ENCODE measurements at places on chromosomes 12 and 14. TPM values are rescaled to one million over a fixed set of nuclear protein-coding genes. Genes with fewer than 3 reads are reported as not detected.
A peak's percentile ranks its signal among the peaks of the same experiment; 100 is the strongest.

GRCh38 chr12:41917938-41918341, 226.7 kb downstream of the GXYLT1 start:
- no peak for DNase-seq

- DNase-seq, result no peak
Measured at GRCh38 chr14:60482743-60483142, 3.1 kb downstream of the C14orf39 start.

- no peak for DNase-seq
Measured at GRCh38 chr12:96329545-96329944, 70.7 kb downstream of the CDK17 start.

- DNase-seq, result no peak
Measured at GRCh38 chr12:23947395-23947794, 2.1 kb downstream of the SOX5 start.

GRCh38 chr14:106556665-106557289, 1030.4 kb downstream of the TMEM121 start:
- peak; percentile 87 for DNase-seq

DNA sequence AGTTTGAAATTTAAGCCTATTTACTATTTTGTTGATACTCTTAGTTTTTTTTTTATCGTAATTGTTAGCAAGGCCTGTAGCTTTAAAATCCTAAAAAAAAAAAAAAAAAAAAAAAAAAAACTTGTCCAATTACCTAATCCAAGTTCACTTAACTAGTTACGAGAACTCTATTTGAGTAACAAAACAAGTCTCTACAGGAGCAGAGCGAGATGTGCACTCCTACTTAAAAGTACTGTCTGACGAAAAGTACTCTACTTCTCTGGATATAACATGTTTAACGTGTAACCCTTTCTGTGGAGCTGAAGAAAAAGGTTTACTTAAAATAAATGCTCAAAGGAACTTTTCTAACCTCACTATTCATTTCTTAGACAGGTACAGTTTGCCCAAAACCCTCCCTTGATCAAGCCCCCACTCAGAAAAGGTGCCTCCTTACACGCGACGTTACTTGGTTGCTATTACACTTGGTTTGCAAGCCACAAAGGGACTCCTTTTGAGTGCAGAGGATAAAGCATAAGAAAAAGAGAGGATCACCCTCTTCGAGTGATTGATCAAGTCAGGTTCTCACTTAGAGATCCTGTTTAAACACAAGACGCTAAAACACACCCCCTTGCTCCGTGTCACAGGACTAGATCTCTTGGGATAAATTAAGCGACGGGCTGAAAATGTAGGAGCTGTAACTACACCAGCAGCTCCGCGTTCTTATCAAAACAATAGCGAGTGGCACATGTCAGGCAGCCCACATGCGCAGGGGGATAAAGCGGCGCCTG, 2.2 kb downstream of the BAZ1A start:
- DNase-seq, result peak; percentile 89

DNA sequence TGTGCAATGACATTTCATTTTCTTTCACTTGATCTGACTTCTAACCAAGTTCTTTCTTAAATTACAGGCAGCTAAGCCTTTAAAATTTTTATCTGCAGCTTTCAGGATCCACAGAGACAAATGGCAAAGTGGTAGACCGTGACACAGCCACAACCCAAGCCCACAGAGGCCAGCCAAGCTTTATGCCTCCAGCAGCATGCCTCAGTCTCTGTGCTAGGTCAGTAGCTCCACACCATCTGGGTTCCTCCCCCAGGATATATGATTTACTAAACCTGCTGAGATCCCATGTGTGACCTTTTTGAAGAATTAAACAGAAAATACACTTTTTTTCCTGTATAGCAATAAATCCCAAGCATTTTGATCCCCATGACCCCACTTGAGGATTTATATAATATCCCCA, 290.4 kb upstream of the CAND1 start:
- no peak for DNase-seq

- DNase-seq, result no peak
Measured at GRCh38 chr12:59657266-59657665, 61.4 kb downstream of the SLC16A7 start.

DNA sequence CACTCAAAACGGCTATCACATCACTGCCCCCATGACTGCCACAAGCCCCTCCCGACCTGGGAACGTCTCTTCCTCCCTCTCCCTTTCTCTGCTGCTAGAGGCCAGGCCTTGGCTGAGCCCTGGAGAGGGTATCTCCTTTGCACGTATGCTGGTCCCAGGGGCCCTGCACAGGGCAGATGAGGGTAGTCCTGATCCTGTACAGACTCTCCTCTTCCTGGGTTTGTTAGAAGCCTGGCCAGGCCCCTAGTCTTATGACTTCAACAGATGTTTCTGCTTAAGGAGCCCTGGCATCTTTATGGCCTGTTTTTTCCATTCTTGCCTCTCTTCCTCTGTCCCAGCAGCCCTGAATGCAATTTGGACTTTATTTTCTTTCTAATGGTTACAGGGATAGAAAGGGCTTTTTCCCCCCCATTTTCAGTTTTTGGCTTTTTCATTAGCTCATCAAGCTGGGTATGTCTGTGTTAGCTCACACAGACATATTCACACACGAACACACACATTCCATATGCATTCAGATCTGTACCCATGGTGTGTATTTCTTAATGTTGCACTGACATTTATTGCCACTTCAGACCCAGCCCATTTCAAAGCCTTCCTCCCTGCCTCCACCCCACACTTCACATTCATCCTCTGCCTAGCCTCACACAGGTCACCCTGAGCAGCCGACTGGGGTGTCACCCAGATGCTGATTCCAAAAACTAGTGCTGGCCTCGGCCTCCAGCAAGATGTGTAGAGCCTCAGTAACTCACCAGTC, 203.2 kb downstream of the ZFP36L1 start:
- DNase-seq, result peak; percentile 78

- DNase-seq, result no peak
Measured at GRCh38 chr14:92565040-92565717, 51.6 kb downstream of the RIN3 start.

- no peak for DNase-seq
Measured at GRCh38 chr14:21518725-21519124, 7.4 kb downstream of the SALL2 start.

DNA sequence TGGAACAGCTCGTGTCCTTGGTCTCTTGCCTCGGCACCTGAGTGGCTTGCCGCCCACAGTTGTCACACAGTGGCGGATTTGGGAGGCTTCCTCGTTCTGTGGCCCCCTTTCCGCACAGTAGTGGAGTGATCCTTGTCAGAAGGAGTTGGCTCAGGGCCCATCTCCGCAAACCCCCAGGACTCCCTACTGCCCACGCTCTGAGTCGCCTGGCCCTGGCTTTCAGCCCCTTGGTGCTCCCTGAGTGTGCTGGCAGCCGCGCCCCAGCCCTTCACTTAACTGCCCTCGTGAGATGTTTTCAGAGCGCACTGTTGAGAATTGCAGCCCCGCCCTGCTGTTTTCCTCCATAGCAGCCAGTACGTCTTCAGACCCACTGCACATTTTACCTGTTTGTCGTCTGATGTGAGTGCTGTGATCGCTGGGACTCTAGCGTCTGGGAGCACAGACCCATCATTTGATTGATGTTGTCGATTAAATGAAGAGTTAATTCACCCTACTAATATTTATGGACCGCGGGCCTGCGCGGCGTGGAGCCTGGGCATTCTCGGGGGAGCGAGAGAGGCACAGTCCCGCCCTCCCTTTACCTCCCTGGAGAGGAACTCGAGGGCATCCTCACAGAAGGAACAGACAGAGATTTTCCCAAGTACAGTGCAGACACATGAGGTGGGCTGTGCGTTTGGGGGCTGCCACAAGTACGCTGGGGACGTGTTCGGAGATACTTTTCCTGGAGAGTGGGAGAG, 91.8 kb downstream of the DDX51 start:
- DNase-seq, result no peak

DNA sequence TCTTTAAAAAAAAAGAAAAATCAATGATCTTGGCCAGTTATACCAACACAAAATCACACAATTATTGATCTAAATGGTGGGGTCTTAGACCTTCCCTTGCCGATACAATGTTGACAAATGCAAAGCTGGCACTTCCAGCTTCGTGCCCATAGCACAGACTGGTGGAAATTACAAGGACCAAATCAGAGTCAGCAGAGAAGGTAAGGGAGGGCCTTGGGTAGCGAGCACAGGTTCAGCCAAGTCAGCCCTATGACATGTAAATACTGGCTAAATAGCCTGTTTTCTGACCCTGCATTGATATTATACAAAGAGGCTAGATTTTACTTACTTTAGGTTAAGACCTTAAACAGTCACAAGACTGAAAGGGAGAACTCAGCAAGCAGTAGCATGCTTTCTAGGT, 30.3 kb upstream of the WDR89 start:
- no peak for DNase-seq

DNA sequence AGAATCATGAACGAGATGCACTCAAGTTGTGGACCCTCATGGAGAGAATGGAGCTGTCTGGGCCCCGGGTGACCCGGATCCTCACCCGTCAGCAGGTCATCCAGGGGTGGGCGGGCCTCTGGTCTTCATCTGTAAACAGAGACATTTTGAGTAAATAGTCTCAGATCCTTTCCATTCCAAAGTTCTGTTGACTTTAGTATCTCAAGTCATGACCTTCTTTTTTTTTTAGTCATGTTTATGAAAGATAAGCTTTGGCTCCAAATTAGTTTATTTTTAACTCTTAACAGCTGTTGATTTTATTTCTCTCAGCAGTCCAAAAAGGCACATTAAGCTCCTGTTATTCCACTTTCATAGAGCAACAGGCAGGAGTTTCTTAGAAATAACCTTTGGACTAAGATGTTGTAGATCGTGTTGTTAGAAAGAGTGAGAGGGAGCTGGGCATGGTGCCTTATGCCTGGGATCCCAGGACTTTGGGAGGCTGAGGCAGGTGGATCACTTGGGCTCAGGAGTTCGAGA, 48.9 kb upstream of the AMN start:
- DNase-seq, result no peak

DNA sequence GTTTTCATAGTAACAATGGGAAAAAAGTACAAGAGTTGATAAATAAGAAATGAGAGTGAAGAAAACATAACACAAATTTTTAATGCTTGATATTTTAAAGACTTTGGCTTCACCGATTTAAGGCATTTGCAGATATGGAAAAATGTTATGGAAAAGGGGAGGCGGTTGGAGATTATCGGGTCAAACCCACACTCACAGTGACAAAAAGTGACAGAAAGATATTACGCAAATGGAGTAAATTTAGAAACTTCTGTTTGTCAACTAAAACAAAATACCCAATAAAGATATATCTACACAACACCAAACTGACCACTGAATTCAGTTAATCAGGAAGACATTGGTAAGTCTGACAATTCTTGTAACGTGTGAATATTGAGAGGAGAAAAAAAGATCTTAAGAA, 2.5 kb downstream of the PPP1R12A start:
- DNase-seq, result no peak

GRCh38 chr12:53492188-53492587, 7.1 kb downstream of the MAP3K12 start:
- no peak for DNase-seq

DNA sequence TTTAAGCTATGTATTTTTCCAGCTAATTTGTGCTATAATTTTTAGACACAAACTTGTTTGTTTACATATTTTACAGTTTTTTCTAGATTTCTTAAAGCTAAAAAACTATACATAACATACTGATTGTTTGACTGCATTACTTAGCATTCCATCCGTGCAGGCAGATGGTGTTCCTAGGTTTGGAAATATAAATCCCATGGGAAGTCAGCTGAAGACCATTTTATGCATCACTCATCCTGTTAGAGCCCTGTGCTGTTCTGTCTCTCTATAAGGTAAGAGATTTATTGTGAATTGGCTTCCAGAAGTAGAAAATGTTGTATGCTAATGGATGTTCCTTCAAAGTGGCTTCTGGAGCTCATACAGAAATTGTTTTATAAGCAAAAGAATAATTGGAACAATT, 31.1 kb downstream of the RMST start:
- DNase-seq, result no peak

DNA sequence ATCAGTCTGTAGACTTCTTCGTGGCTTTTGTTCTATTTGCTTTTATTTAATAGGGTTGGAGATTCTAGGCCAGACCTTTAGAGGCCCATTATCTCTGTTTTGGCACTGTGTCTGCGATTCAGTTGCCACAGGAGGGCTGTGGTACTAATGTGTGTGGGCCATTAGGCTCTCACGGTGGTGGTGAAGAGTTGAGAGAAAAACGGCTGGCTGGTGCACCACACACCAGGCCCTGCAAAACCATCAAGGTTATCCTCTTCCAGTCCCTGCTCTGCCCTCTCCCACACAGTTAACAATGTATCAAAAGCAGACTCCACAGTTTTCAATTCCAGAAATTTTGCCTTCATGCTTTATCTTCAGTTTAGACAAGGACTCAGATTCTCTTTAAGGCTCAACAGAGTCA, 97.7 kb downstream of the MYF5 start:
- peak; percentile 62 for DNase-seq

SLC24A4 gene
- 8.5 TPM for total RNA-seq

GALNT8 gene
- total RNA-seq, result 7.4 TPM

MYBPC1 gene
- 3.7 TPM for total RNA-seq

SETD3 gene
- 135 TPM for total RNA-seq

TMEM119 gene
- total RNA-seq, result 9.6 TPM

Measured in testis (tissue), 5 donors.